ENCODE measurements at places on chromosomes 1 and 21.

GRCh38 chr21:14096577-14096976 is 114.2 kb downstream of the LIPI start:
- DNase-seq, result no peak

DNA sequence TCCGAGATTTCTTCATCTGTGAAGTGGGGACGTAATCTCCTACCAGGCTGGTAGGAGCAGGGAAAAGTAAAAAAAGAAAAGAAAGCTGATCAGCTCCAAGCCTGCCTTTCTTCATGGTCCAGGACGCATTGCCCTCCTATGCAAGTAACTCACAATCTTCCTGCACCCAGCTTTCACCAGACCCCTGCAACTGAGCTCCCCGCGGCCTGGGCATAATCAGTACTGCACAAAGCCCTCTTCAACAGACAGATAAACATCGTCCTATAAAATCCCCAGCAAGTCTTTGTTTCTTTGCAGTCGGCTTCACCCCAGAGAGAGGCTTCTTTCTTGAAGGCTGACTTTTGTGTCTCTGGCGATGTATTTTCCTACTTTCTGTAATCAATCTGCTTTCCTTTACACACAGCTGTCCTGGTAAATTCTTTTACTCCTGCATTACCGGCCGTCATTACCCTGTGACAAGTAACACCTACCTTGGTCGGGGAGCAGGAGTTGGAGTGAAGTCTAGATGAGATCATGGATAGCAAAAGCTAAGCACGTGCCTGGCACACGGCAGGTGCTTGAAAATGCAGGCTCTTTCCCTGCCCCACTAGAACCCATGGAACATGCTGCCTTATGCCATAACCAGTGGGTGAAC is 8.3 kb downstream of the PADI1 start:
- DNase-seq, result no peak

DNA sequence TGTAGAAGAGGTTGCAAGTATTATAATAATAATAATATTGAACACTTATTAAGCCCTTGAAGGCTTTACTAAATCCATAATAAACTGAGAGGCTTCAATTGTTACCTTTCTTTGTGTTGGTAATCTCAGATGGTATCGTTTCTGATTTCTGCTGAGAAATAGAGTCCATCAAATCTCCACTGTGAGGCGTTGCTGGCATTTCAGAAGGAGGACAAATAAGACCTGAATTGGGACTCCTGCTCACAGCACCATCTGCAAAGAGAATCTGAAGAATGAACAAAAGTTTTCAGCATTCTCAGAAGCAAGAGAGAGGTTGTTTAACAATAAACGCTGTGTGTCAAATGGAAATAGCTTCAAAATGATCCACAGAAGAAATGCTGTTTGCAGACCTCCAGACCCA is 93.7 kb downstream of the WDR3 start:
- DNase-seq, result no peak

DNA sequence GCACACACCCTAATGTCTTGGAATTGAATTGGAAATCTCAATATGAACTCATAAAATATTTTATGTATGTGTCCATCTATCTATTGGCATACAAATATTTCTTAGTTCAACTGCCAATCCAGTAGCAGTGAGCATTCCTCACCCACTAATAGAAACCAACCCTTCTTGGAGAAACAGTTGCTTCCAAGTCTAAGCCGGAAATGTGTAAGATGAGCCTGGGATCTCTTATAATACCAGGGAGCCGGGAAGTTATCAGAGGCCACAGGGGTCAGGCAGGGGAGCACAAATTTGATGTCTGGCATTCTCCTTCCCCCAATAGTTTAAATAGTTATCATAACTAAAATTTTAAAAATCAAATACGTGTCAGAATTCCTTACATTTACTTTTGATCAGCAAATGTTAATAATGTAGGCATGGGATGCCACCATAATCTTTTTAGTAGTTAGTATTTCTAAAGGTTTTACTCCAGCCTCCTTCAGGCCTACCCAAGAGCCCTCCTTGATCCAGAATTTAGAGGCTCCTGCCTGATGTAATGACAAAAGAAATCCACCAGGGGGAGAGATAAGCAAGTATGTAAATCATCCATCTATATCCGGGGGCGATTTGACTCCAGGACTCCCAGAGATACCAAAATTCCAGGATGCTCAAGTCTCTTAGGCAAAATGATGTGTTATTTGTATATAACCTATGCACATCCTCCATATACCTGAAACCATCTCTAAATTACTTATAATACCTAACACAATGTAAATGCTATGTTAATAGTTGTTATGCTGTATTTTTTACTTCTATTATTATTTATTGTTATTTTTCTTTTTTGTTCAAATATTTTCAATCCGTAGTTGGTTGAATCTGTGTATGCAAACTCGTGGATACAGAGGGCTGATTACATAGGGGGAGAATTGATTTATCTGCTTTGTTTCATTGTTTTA is 218.7 kb upstream of the COA6 start:
- no peak for DNase-seq

GRCh38 chr1:168697356-168698126 is 31.5 kb downstream of the DPT start:
- DNase-seq, result no peak

- DNase-seq, result no peak
These were observed 306.2 kb downstream of the FAM72C start for GRCh38 chr1:143665606-143666005.

DNA sequence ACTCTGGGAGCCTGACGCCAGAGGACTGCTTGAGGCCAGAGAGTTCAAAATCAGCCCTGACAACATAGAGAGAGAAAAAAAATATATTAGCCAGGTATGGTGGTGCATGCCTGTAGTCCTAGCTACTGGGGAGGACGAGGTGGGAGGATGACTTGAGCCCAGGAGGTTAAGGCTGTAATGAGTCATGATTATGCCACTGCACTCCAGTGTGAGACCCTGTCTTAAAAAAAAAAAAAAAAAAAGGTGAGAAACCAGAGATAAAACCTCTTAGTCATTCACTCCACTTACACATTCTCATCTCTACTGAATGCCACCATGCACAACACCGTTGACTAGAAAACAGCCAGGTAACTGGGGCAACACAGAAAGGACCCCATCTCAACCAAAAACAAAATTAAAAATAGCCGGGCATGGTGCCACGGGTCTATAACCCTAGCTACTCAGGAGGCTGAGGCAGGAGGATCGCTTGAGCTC is 178.1 kb downstream of the SLC45A1 start:
- no peak for DNase-seq

DNA sequence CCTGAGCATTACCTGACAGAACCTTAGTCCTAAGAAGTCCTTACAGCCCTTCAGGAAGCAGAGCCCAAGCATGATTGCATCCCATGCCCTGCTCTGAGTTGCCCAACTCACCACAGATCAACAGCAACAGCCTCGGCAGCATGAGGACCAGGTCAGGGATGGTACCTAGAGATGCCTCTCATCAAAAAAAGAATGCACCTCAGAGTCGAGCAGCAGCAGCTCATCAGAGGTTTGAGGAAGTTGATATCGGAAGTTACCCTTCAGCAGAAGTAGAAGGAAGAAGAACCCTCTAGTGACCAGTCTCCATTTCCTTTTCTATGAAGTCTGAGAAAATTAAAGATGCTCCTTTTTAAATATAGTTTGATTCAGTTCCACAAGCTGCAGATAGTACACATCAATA is at the start of gene FCRL1:
FCRL1 (minus strand) TSS at position 225 of the 400 bp plus-strand sequence; CDS start at position 142, 83 bp downstream.
- DNase-seq, result no peak

GRCh38 chr1:40736085-40736531 is 44.6 kb downstream of the NFYC start:
- DNase-seq, result no peak

GRCh38 chr1:176517484-176517883 is 54.5 kb downstream of the PAPPA2 start:
- no peak for DNase-seq

- no peak for DNase-seq
These were observed 43.9 kb upstream of the ITPKB start for GRCh38 chr1:226782845-226783601.

GRCh38 chr1:52919051-52919722 is 2.4 kb downstream of the ECHDC2 start:
- no peak for DNase-seq

DNA sequence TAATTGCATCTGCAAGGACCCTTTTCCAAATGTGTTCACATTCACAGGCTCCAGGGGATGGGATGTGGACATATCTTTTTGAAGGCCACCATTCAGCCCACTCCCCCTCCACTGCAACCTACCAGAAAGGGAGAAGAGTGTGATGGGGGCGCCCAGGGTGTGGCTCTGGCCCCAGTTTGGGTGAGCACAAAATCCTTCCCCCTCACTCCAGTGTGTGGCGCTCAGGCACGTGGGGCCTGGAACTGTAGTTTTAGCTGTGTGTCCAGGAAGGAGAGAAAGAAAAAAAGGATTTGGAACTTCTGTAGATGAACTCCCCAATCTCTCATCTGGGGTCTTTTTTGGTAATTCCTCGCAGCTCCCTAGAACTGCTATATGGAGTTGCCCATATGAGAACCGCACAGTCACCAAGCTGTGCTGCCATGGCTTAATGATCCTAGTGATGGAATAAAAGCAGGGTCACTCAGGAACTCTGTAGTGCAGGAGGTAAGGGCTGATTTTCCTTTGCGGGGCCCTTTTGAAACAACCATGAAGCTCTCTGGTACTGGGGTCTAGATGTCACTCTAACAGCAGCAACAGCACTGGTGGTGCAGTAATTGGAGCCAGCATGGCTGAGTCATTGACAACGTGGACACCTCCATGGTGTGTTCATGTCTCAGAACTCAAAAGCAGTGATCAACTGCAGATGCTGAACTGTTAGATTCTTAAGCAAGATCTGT is 17.0 kb downstream of the AGT start:
- DNase-seq, result no peak

DNA sequence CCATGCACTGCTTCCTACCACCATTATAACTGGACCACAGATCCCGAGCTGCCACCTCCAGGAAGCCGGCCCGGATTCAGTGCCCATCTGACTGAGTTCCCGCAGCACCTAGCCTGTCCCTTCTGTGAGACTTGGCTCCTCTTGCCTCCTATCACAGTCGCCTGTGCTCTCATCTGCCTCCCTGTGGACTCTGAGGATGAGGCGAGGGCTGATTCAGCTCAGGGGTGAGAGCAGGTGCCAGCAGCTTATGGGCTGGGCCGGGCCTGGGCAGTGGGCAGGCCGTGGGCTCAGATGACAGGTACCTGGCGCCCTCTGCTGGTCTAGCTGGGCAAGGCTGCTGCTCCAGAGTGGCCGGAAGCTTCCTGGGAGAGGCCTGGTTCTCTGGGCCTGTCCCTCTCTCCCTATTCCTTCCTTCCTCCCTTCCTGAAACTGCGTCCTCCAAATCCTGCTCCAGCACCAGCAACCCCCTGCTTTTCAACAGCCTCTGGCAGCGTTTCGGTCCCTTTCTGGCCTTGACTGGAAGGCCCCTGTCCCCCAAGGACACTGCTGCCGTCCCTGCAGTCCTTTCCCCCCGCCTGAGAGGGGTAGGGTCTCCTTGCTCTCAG is 17.3 kb upstream of the PCSK9 start:
- DNase-seq, result peak; percentile 66

- DNase-seq, result no peak
These were observed 22.0 kb upstream of the BLACAT1 start for GRCh38 chr1:205477759-205478247.

- no peak for DNase-seq
These were observed 109.1 kb upstream of the DNAH14 start for GRCh38 chr1:224820341-224820740.

DNA sequence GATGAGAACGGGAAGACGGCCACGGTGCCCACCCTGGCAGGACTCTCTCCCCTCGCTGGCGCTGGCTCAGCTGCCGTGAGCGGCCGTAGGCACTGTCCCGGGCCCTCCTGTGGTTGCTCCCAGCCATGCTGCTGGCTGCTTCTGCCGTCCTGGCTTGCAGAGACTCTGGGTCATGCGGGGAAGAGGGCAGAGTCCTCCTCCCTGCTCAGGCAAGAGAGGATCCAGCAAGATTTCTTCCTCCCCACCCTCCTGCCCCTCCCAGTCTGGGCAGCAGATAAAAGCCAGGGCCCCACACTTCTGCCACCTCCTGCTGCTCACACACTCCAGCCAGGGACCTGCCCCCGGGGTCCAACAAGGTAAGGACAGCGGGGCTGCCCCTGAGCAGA is 60.1 kb downstream of the AGPAT3 start:
- no peak for DNase-seq

- no peak for DNase-seq
These were observed 54.9 kb downstream of the MDM4 start for GRCh38 chr1:204571128-204571527.

DNA sequence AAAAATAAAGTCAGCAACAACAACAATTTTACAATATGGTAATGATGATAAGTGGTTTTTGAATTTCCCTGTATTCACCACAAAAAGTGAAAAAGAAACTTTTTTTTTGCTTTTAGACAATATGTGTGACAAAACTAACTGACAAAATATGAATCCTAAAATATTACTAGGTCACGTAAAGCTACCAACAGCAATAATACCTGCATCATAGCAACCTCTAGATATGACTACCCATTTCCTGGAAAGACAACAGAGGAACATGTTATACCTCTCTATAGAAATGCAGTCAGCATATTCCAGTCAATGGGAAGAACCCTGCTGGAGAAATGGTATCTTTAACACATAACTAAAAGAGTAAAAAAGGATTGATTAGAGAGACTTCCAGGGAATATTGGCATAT is 73.7 kb downstream of the PDE4B start:
- no peak for DNase-seq

GRCh38 chr1:15771836-15772515 is 13.4 kb downstream of the FBLIM1 start:
- DNase-seq, result no peak

GRCh38 chr1:115753830-115754229 is 14.7 kb downstream of the CASQ2 start:
- peak; percentile 33 for DNase-seq

DNA sequence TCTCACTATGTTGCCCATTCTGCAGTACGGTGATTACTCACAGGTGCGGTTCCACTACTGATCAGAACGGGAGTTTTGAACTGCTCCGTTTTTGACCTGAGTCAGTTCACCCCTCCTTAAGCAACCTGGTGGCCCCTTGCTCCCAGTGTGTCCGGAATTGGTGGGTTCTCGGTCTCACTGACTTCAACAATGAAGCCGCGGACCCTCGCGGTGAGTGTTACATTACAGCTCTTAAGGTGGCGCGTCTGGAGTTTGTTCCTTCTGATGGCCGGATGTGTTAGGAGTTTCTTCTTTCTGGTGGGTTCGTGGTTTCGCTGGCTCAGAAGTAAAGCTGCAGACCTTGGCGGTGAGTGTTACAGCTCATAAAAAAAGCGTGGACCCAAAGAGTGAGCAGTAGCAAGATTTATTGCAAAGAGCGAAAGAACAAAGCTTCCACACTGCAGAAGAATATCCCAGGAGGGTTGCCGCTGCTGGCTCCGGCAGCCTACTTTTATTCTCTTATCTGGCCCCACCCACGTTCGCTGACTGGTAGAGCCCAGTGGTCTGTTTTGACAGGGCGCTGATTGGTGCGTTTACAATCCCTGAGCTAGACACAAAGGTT is 17.6 kb upstream of the PARP1 start:
- DNase-seq, result no peak

- DNase-seq, result no peak
These were observed 149.5 kb downstream of the ZBTB18 start for GRCh38 chr1:244200596-244200995.

- DNase-seq, result no peak
These were observed 97.8 kb downstream of the MRPL37 start for GRCh38 chr1:54297596-54298283.

All from right kidney (tissue), 9 donors.